ENCODE measurements at places on chromosomes 6 and 20.

DNA sequence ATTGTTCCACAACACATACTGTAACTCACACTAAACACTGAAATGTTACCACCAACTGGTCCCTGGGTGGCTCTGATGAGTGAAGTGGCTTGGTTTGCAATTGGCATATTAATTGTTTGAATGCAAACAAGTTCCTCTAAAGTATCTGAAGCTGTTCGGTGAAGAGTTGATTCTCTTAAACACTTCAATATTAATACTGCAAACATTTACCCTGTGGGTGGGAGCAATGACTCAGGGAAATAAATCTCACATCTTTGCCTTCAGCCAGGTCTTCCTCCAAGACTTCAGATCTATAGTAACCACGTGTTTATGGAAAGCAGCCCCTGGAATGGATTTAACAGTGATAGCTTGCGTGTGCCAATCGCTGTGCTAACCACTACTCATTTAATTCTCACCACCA lies 176.0 kb downstream of the MAFB start:
- no peak for DNase-seq

GRCh38 chr6:24967211-24967610 lies 31.5 kb upstream of the RIPOR2 start:
- no peak for DNase-seq

GRCh38 chr20:34581341-34582184 lies 23.0 kb downstream of the MAP1LC3A start:
- DNase-seq, result no peak

DNA sequence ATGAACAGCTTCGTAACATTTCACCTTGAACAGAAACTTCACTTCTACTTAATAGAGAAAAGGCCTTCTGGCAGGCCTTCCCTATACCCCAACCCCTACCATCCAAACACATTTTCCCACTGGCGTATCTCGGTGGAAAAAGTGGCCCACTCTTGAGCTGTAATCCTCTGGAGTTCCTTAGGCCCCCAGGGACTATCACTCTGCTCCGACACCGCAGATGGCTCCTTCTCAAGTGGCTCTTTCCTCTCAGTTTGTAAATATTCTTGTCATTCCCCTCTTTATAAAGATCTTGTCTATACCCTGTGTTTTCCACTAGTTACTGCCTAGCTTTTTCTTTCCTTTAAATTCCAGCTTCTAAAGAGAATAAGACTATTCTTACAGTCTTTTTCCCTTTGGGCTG lies 108.7 kb downstream of the MYB start:
- no peak for DNase-seq

GRCh38 chr20:8798505-8798904 lies 270.4 kb upstream of the PLCB4 start:
- DNase-seq, result no peak

All from right renal cortex interstitium (tissue), 3 donors.